ELR (cell line): ENCODE measurements at places on chromosomes 3 and 15.

- no peak for DNase-seq
These were observed 245.6 kb upstream of the GOLIM4 start for GRCh38 chr3:168341192-168341815.

- no peak for DNase-seq
These were observed 490.1 kb upstream of the ATP11B start for GRCh38 chr3:182303169-182303568.

GRCh38 chr3:71754610-71755253 is 1.1 kb downstream of the GPR27 start:
- DNase-seq: no peak

DNA sequence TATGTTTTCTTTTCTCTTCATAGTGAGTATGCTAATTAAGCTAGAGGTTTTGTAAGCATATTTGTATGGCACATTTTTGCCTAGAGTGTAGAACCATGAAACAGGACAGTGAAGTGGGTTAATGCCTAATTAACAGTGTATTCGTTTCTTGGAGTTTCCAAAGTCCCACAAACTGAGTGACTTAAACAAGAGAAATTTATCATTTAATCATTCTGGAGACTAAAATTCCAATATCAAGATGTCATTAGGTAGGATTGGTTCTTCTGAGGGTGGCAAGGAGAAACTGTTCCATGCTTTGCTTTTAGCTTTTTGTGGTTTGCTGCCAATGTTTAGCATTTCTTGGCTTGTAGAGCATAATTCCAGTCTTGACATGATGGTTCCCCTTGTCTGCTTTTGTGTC is 734.2 kb downstream of the NAALADL2 start:
- no peak for DNase-seq

- no peak for DNase-seq
These were observed 118.1 kb downstream of the CLSTN2 start for GRCh38 chr3:140052771-140053702.
